ENCODE measurements at places on chromosomes 6 and 20.
A peak's percentile ranks its signal among the peaks of the same experiment; 100 is the strongest.

DNA sequence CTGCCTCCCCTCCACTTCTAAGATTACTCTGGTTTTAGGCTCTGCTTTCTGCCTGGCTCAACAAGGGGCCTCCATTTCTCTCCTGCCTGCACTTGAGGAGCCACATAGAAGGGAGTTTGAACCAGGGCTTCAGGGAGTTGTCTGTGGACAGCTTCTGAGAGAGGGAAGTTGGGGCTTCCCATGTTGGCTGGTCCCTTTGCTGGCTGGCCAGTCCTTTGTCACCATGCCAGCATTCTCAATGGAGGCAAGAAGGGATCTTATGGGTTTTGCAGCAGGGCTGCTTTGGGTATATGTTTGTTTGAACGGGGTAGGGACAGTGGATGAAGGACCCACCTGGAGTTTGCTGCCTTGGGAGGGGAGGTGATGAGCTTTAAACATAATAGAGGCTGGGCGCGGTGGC lies 124.9 kb downstream of the CARMIL1 start:
- no peak for DNase-seq

DNA sequence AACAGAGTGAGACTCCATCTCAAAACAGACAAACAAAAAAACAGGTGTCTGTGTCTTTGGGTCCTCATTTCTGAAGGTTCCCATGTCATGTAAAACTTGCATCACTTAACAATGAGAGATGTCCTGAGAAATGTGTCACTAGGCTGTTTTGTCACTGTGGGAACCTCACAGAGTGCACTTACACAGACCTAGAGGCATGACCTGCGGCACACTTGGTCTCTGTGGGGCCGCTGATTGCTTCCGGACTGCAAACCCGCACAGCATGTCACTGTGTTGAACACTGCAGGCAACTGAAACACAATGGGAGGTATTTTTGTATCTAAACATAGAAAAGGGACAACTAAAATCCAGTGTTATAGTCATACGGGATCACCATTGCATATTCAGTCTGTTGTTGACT lies 42.3 kb upstream of the TMEM181 start:
- no peak for DNase-seq

GRCh38 chr6:158086504-158087223 lies 81.4 kb downstream of the SERAC1 start:
- DNase-seq = no peak

DNA sequence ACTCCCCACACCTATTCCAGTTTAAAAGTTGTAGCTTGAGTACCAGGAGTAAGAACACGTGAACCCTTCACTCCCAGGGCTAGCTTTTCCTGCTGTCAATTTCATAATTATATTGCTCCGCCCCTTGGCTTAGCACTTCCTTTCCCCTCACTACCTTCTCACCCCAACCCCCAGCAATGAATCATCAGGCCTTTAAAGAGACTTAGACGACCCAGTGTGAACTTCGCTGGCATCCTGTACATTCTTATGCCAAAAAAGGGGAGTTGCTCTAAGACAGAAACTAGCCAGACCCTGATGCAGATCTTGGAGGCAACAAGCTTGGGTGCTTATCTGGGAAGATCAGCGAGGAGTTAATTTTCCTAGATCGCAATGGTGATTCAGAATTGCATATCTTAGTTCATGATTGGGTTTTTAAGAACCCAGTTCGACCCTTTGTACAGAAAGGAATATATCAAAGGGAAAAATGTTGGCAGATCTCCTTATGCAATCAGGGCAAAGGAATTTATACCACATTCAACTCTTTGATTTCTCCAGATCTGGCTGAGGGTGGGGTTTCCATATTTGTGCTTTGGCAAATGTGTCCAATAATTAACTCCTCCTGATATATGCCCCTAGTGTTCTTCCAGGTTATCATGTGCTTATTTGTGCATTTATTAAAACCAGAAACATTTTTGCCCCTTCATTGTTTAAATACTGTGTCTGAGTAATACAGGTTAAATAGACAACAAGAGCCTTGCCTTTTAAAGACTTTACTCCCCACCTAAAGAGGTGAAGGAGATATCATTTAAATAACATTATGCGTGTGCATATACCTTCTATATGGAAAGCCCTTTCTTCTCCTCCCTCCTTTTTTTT lies 8.1 kb upstream of the ATXN1 start:
- DNase-seq = peak; percentile 73

DNA sequence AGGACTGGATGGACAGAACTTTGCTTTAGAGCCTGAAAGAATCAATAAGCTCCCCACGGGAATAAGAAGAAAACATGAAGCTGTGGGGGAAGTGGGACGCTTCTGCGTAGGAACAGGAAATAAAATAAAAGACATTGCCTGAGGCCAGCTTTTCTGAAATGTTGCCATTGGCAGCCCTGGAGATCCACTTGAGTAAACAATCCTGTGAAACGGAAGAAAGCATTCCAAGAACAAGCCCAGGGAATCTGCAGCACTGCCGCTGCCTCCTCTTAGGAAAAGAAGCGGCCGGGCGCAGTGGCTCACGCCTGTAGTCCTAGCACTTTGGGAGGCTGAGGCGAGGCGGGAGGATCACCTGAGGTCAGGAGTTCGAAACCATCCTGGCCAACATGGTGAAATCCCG lies 182.3 kb upstream of the RALGAPA2 start:
- DNase-seq = no peak

DNA sequence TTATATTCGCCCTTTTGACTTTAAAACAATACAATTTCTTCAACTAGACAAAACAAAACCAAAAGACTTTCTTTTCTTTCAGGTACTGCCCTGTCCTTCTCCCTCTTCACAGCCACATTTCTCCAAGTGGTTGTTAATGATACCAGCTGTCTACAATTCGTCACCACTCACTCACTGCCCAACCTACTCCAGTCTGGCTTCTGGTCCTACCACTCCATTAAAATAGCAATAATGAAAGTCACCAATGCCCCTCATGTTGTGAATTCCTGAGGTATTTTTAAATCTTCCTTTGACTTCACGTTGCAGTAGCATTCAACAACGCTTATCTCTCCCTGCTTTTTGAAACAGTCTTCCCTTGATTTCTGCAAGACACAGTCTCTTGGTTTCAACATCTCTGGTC lies 11.6 kb upstream of the MAN1A1 start:
- no peak for DNase-seq

- DNase-seq = no peak
These were observed 64.0 kb downstream of the TCP11 start for GRCh38 chr6:35076997-35077712.

GRCh38 chr6:151349651-151350270 lies 41.6 kb downstream of the ZBTB2 start:
- no peak for DNase-seq

DNA sequence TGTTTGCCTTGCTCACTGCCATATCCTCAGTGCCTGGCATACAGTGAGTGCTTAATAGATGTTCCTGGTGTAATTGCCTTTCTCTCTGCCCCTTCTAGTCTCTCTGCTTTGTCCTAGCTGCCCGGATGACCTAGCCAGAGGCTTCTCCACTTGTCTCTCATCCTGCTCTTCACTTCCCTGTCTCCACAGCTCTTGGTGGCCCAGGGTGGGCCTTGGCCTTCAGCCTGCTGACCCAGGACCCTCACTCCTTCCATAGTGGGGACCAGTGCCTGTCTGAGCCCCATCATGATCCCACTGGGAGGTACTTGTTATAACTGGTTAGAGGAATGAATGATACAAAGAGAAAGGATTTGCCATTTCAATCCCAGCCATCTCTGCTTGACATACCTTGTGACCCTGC lies 49.2 kb upstream of the BLCAP start:
- no peak for DNase-seq

- DNase-seq = no peak
These were observed 52.7 kb downstream of the DLL1 start for GRCh38 chr6:170237999-170238740.

GRCh38 chr20:58630063-58630462 lies 21.0 kb upstream of the STX16 start:
- DNase-seq = no peak

GRCh38 chr6:161493576-161494118 lies 219.8 kb upstream of the AGPAT4 start:
- DNase-seq = no peak

DNA sequence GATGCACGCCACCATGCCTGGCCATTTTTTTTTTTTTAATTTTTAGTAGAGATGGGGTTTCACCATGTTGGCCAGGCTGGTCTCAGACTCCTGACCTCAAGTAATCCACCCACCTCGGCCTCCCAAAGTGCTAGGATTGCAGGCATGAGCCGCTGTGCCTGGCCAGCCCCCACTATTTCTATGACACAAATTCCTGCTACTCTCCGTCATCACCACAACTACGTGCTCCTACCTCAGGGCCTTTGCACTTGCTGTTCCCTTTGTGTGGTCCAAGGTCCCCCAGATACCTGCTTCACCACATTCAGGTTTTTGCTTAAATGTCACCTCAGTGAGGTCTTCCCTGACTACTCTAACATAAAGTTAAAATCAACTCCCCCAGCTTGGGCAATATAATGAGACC lies 5.2 kb upstream of the CEBPB start:
- no peak for DNase-seq

DNA sequence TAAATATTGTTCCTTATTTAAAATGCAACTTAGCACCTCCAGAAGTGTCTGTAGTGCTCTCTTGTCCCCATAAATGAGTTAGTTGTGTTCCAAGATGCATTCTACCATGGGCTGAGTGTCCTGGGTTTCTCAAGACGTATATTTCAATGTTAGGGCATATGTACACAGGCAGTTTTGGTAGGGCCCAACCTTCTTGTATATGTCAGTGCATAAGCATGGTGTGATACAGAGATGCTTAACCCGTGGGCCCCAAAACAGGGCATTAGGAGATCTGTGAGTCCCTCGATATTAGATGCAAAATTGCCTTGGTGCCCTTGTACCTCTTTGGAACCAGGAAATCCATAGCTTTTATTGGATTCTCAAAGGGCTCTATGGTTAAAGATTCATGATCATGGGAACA lies 91.5 kb upstream of the HIVEP1 start:
- DNase-seq = no peak

DNA sequence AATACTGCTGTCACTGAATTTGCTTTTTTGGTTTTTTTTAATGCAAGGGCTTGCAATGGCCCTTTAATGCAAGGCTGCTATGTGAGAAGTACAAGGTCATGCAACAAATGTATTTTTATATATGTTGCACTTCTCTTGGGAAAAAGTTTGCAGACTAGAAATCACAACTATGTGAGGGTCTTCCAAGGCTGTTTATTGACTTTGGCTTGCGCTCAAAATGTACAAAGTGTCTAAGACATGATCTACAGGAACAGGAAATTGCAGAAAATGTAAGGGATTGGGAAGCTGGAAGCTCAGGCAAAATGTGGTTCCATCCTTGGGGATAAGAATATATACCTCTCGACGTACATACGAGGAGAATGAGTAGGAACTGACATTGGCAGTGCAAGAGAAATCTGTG lies 92.2 kb upstream of the F13A1 start:
- DNase-seq = no peak

DNA sequence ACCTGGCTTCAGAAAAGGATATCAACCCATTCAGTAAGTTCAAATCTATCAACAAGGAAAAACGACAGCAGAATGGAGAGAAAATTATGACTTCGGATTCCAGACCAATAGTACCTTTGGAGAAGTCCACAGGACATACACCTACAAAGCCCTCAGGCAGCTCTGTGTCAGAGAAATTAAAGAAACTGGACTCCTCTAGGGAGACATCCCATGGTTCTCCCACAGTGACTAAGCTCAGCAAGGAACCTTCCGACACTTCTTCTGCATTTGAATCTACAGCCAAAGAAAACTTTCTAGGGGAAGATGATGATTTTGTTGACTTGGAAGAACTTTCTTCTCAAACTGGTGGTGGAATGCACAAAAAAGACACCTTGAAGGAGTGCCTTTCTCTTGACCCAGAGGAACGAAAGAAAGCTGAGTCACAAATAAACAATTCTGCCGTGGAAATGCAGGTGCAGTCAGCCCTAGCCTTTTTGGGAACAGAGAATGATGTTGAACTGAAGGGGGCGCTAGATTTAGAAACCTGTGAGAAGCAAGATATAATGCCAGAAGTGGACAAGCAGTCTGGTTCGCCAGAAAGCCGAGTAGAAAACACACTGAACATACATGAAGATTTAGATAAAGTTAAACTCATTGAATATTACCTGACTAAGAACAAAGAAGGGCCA lies 67.4 kb upstream of the HINT3 start:
- DNase-seq = no peak

DNA sequence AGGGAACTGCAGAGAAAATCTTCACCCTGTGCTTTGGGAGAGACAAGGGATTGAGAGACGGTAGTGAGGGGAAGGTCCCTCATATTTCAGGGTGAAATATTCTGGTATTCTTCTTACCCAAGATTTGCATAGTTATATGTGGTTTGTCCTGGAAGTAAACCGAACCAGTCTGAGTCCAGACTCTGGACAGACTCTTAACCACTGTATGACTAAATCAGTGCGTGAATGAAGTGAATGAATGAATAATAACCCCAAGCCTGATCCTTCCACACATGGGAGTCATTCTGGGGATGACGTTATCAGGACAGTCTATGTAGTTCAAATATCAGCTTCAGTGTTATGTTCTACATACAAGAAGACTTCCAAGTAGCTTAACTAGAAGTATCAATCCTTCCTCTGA lies 690.7 kb downstream of the KIF16B start:
- DNase-seq = no peak

- no peak for DNase-seq
These were observed 263.9 kb downstream of the PHF3 start for GRCh38 chr6:63899550-63899949.

- DNase-seq = no peak
These were observed 267.0 kb downstream of the TMEM242 start for GRCh38 chr6:157056275-157056674.

GRCh38 chr20:60509407-60509806 lies 551.2 kb downstream of the CDH26 start:
- DNase-seq = no peak

GRCh38 chr20:22688485-22688884 lies 104.1 kb upstream of the FOXA2 start:
- DNase-seq = no peak

DNA sequence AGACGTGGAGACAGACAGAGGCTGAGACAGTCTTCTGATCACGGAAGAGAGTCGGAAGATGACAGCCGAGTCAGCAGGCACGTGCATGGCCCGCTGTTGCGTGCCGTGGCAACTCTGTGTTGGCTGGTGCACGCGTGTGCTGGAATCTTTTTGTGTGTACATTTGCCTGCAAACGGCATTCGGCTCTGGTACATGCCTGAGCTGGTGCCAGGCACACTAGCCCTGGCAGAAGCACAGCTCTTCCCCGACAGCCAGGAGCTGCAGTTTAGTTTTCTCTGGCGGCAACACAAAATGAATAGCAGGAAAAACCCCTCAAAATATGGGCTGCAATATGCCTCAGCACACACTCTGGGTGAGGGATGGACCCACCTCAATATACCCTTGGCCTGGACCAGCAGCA lies 769 bp upstream of the PDYN start:
- no peak for DNase-seq

- DNase-seq = no peak
These were observed 40.4 kb downstream of the TTI1 start for GRCh38 chr20:37992802-37993409.

GRCh38 chr6:12479881-12480280 lies 189.7 kb downstream of the EDN1 start:
- DNase-seq = no peak

DNA sequence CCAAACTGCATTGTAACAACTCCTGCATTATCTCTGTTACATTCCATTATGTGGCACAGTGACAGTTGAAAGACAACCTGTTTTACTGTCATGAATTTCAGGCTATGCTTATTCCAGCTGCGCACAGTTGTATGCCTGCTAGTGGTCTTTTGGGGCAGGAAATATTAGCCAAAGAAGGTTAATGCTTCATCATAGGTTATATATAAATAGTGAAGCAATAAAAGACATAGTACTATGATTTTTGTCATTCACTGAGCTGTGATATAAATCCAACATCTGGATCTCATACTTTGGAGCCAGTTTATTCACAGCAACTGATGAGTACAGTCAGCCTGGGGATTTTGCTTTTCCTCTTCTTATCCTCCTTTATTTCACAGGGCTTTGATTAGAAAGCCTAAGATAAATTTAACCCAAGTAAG lies 55.6 kb downstream of the FILIP1 start:
- no peak for DNase-seq
